ENCODE measurements at places on chromosomes 7 and 10. TPM values are rescaled to one million over a fixed set of nuclear protein-coding genes. Genes with fewer than 3 reads are reported as not detected.

DNA sequence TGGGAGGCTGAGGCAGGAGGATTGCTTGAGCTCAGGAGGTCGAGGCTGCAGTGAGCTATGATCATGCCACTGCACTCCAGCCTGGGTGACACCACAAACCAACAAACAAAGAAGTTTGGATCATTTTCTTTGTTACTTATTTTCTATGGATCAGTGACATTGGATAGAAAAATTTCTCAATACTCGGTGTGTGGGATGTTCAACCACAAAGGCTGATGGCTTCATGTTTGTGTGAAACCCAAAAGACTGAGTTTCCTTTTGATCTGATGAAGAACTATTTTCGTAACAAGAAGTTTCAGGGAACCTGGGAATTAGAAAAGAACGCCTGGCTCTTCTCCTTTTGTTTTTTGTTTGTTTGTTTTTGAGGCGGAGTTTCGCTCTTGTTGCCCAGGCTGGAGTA lies 104.0 kb downstream of the HOXA1 start:
- no peak for DNase-seq
- peaks cover 5% of the 10 kb centered on the region for H3K4me1 ChIP-seq
- H3K36me3 ChIP-seq = no peaks in the 10 kb centered on the region
- H3K27ac ChIP-seq = no peak overlapping the region

TDRD1 gene
- total RNA-seq = under 0.01 TPM

DNA sequence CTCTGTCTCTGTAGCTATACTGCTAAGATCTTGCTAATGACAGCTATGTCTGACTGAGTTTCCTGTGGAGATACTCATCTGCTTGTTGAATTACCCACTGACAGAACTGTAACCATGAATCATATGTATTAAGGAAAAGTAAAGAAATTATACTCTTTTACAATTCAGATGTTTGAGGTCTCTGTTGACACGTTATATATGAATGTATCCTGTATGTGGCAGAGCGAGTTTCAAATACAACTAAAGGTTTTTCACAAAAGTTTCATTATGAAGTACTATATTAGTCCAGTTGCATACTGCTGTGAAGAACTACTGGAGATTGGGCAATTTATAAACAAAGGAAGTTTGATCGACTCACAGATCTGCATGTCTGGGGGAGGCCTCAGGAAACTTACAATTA lies 232.5 kb downstream of the CDK14 start:
- no peaks in the 10 kb centered on the region for H3K27me3 ChIP-seq
- H3K4me1 ChIP-seq = peaks cover 14% of the 10 kb centered on the region
- no peak overlapping the region for H3K27ac ChIP-seq
- DNase-seq = no peak
- no peak overlapping the region for H3K4me3 ChIP-seq

CLDN3 gene
- total RNA-seq = not detected

C10orf62 gene
- 1.7 TPM for total RNA-seq

SPDYE8 gene
- total RNA-seq = not detected

DNA sequence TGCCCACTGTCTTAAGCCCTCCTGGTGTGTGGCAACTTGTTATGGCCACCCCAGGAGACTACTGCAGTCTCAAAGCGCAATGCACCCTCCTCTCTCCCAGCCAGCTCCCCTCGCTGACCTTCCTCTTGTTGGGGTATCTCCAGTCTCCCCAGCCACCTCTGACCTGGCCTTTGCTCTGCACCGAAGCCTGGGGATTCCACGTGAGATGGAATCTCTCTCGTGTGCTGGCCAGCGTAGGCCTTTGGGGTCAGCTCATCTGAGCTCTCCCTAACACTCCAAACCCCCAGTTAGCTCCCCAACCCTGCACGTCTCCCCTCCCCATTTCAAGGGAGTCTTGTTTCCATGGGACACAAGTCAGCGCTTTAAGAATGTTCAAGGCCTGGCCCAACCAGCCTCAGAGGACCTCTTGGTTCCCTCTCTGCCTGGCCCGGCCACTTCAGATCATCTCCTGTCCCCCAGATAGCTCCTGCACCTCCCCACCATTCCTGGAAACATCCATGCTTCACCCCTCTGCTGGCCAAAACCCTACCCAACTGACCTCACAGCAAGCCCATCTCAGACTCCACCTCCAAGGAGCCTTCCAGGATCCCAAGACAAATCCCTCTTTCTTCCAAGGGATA lies 11.2 kb downstream of the ITPRIP start:
- H3K36me3 ChIP-seq = no peaks in the 10 kb centered on the region
- H3K4me3 ChIP-seq = peak overlapping the region; percentile 36
- DNase-seq = peak; percentile 4
- peak overlapping the region; percentile 97 for H3K27ac ChIP-seq
- peaks cover 99% of the 10 kb centered on the region for H3K4me1 ChIP-seq
- no peaks in the 10 kb centered on the region for H3K27me3 ChIP-seq

GRCh38 chr10:63711361-63711760 lies 190.2 kb downstream of the REEP3 start:
- no peaks in the 10 kb centered on the region for H3K36me3 ChIP-seq
- peak overlapping the region; percentile 27 for H3K27ac ChIP-seq
- no peak for DNase-seq
- no peaks in the 10 kb centered on the region for H3K27me3 ChIP-seq
- H3K4me1 ChIP-seq = peaks cover 49% of the 10 kb centered on the region

- no peak overlapping the region for H3K4me3 ChIP-seq
- H3K27me3 ChIP-seq = no peaks in the 10 kb centered on the region
- no peak for DNase-seq
- H3K27ac ChIP-seq = no peak overlapping the region
- no peaks in the 10 kb centered on the region for H3K36me3 ChIP-seq
Measured at GRCh38 chr10:25023278-25023677, 6.9 kb downstream of the THNSL1 start.

ADRA2A gene
- total RNA-seq = 21.8 TPM

STEAP2 gene
- 21.2 TPM for total RNA-seq

GRCh38 chr7:157022681-157023588 lies 12.5 kb upstream of the MNX1 start:
- no peak for DNase-seq
- H3K27me3 ChIP-seq = peaks cover 94% of the 10 kb centered on the region
- H3K36me3 ChIP-seq = no peaks in the 10 kb centered on the region
- H3K4me1 ChIP-seq = no peaks in the 10 kb centered on the region
- H3K4me3 ChIP-seq = no peak overlapping the region

- H3K27me3 ChIP-seq = no peaks in the 10 kb centered on the region
- DNase-seq = no peak
- no peak overlapping the region for H3K4me3 ChIP-seq
- H3K4me1 ChIP-seq = no peaks in the 10 kb centered on the region
- H3K27ac ChIP-seq = no peak overlapping the region
Measured at GRCh38 chr7:86911659-86912058, 147.8 kb downstream of the ELAPOR2 start.

- H3K4me3 ChIP-seq = no peak overlapping the region
- no peaks in the 10 kb centered on the region for H3K36me3 ChIP-seq
- no peaks in the 10 kb centered on the region for H3K4me1 ChIP-seq
Measured at GRCh38 chr10:91495402-91495801, 85.3 kb downstream of the HECTD2 start.

GRCh38 chr10:89427629-89428028 lies 13.3 kb downstream of the IFIT5 start:
- no peak overlapping the region for H3K4me3 ChIP-seq
- no peak overlapping the region for H3K27ac ChIP-seq
- no peaks in the 10 kb centered on the region for H3K27me3 ChIP-seq
- peaks cover 3% of the 10 kb centered on the region for H3K36me3 ChIP-seq

PODXL gene
- total RNA-seq = 40.8 TPM

FFAR4 gene
- 1.5 TPM for total RNA-seq

Data from tibial nerve (tissue), 4 donors.